ENCODE measurements at places on chromosomes 1 and 21.

GRCh38 chr1:196412326-196412725 lies 195.9 kb downstream of the KCNT2 start:
- no peak for DNase-seq

DNA sequence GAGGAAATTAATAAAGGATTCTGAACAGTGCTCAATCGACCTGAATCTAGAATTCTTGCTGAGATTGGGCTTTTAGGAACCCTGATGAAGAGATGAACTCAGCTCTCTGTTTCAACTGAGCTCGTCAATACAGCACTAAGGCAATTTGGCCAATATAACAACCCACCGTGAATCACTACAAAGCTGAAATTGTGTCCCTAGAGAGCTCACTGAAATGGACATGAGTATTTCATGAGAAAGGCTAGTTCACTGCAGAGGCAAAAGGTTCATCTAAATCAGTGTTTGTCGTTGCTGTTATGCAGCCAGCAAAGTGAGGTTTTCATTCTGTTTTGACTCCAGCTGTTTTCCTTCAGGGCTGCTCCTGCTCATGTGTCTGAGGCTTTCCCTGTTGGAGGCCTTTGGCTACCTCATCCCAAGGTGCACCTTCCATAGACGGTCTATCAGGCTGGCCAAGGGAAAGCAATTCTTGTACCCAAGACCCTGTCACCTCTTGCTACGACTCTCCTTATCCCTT lies 83.5 kb downstream of the URB2 start:
- no peak for DNase-seq

DNA sequence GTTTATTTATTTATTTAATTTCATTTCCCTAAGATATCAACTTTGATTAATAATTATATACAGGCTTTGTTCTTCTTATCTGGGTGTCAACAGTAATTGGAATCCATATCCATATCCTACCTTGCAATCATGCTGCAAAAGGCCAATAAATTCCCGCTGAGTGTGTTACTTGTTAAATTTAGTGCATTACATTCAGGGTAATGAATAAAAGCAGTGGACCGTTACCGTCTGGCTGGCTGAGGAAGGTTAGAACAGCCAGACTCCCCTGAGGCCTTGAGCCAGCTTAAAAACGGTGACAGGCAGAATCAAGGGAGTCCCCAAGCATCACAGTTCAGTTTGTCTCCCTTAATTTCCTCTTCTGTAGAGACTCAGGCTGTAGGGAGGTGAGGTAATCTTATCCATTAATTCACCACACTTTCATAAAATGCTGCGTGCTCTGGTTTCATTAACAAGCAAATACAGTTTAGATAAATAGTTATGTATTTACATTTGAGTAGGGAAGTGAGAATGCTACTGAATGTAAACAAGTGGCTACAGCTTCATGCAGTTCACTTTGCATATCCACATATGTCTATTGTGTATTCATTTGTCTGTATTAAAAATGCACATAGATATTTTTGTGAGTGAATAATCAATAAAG lies 888.2 kb upstream of the CXADR start:
- peak; percentile 83 for DNase-seq

GRCh38 chr21:40282912-40283886 lies 416.0 kb downstream of the PCP4 start:
- no peak for DNase-seq

DNA sequence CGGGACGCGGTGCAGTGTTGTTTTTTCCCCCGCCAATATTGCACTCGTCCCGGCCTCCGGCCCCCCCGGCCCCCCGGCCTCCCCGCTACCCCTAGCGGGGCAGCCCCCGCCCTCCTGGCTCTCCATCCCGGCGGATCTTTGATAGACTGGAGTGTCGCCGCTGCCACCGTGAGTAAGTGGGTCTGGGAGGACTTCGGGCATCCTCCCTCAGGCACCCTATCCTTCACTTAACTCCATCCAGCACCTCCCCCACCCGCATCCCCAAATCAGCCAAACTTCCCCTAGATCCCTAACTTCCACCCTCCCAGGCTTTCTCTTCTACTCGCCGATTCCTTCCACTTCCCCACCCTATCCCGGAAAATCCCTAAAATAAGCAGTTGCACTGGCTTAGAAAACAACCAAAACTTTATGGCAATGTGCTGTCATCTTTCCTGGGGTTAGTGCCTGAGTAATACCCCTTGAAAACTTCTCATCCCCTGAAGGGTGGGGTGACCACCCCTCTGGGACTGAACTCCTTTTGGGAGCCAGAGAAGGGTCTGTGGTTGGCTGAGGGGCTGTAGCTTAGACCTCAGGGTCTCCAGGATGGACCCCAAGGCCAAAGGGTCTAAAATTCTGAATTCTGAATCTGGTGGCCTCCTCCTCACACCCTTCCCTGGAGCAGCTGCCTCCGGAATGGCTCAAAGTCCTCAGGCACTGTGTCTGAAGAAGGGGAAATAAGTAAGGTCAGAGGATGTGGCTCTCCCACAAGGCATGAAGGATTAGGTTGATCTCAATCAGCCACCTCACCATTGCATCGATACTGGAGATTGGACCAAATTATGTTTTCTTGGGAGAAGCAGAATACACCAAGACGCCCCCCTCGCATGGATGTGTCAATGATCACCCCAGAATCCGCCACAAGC lies 12.2 kb downstream of the THBS3 start:
- no peak for DNase-seq

DNA sequence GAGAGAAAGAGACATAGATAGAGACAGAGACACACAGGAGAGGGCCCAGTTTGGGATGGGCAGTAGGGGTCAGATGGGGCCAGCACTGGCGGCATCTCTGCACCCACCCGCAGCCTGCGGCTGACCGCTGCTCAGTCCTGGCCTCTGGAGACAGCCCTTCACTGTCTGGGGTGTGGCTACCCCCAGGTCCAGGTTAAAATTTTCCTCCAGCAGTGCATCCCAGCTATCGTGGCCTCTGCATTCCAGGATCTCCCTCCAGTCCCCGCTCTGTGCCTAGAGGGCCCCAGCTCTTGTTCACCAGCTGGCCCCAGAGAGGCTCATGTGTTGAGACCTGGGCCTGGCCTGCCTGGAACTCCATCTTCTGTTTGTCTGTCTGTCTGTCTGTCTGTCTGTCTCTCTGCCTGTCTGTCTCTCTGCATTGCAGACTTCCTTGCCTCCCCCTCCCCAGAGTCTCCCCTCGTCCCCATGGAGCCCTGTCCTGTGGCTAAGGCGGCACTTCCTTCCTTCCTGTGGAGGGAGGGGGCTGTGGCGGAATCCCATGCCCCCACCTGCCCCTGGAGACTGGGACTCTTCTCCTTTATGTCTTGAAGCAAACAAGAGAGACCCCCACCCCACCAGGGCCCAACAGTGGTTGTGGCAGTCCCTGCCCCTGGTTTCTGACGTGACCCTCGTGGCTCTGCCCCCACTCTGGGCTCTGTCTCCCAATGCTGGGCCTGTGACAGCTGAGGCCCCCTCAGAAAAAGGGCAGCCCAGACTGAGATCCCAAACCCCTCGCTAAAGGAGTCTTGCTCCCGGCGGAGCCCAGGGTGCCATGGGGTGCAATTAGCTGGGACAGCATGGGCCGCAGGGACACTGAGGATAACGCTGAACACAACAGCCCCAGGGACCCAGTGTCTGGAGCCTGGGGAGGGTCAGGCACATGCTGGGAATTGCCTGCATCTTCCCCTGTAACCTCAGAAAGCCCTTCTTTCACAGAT lies 241.8 kb downstream of the NPHP4 start:
- no peak for DNase-seq

DNA sequence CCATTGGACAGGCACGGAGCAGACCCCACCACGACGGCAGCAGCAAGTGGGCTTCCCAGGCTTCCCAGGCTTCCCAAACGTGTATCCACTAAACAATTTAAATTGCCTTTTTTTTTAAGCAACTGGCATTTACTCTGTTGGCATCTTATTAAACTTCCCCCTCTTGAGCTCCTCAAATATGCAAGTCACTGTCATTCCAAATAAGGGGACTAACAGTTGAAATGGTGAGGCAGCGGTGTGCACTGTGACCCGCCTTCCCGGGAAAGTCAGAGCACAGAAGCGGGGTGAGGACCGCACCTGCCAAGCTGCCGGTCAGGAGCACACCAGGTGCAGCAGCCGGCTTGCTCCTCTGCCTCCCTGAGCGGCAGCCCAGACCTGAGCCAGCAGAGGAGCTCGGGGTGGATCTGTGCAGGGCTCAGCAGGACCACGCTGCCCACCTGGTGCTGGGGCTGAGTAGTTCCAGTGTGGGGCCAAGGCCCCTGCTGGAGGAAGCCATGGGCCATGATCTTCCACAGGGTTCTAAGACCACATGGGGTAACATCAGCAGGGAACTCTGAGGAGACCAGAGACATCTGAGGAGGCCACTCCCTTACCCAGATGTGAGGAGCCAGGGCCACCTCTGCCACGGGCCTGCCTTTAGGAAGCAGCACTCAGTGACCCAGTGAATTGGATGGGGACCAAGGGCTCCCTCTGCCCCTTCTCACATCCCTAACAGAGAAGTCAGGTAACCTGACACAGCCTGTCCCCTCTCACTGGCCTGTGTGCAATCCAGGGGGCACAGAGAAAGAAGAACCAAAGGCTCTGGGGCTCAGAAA lies 245.4 kb downstream of the NPHP4 start:
- DNase-seq = peak; percentile 45

GRCh38 chr1:14168326-14169063 lies 430.0 kb upstream of the KAZN start:
- no peak for DNase-seq

DNA sequence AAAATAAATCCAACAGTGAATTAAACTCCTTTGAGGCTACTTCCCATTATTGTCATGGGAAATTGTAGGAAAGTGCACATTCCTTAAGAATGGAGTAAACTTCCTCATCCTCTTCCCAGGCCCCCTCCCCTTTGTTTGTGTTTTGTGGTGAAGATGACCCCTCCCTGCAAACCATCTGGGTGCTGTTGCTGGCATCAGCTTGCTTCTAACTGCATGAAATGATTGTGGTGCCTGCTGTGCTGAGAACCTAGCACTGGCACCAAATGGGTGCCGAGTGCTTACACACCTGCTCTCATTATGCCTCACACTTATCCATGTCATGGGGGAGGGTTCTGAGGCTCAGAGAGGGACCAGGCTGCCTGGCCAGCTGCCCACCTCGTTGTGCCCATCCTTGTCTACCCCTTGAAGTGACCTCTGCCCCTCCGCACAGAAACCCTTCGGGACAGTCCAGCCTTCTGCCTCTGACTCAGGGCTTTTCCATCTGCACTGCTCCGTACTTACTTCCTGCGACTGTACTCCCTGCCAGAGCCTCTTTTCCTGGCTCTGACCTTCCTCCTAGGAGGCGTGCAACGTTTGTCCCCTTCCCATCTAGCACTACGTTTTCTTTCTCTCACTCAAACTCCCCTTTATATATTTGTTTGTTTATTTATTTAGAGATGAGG lies 30.6 kb downstream of the CAPN2 start:
- DNase-seq = no peak

DNA sequence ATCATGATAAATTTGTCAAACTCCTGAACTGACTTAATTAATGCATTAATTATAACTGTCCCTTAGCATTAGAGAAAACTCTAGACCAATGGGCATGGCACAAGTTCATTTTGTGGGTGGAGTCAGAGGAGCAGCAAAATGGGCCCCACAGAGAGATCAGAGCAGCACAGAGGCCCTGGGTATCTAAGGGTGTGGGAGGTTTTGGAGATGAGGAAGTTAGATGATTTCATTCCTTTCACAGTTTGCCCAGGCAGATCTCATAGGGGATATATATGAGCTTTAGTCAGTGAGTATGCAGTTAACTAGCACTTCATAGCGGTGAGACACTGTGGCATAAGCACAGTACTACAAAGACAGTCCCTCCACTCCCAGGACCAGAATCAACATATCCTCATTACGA lies 117.3 kb downstream of the MAB21L3 start:
- no peak for DNase-seq

- no peak for DNase-seq
Observed at GRCh38 chr1:59972216-59972927, 45.8 kb upstream of the CYP2J2 start.

DNA sequence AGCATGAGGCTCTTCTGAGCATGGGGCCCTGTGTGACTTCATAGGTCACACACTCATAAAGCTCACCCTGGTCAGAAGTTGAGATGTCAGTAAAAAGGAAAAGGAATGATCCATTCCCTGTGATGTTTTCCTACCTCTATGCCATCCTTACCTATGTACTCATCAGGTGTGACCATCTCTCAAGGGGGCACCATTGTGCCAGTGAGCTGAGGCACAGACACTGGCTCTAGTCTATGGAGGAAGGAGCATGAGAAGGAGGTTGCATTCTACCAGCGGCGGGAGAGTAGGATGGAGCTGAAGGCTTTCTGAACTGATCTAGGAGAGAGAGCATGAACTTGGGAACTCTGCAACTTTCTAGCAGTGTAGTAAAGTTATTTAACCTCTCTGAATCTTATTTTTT lies 65.8 kb upstream of the RGL1 start:
- DNase-seq = peak; percentile 15

- no peak for DNase-seq
Observed at GRCh38 chr21:43274022-43274945, 105.5 kb downstream of the CRYAA start.

DNA sequence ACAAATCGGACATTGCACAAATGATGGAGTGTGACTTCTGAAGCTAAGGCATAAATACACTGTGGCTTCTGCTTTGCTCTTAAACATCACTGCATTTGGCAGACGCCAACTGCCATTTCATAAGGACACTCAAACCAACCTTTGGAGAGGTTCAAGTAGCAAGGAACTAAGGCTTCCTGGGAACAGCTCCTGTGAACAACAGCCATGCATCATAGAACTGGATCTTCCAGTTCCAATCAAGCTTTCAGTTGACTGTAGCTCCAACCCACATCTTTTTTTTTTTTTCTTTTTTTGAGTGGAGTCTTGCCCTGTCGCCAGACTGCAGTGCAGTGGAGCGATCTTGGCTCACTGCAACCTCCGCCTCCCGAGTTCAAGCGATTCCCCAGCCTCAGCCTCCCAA lies 10.7 kb upstream of the HUNK start:
- no peak for DNase-seq

DNA sequence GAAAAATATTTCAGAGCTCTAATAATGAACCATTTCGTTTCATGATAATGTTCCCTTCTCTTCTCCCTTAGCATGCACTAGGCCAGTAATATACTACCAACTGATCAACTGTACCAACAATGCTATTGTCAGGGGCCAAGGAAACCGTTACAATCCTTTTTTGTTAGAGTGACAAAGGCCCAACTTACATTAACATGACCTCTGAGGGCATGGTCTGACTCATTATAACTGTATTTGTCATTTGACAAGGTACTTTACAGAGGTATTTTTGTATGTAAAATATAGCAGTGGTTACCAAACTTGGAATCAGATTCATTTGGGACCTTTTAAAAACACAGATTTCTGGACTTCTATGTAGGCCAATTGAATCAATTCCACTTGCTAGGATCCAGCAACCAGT lies 102.6 kb upstream of the RRP15 start:
- DNase-seq = no peak

All from NCI-H526 (cell line).